Spleen (tissue), 13 donors: ENCODE measurements at places on chromosomes 12 and 14. TPM values are rescaled to one million over a fixed set of nuclear protein-coding genes. Genes with fewer than 3 reads are reported as not detected.

- peak; percentile 67 for DNase-seq
These were observed 222.5 kb upstream of the RTL1 start for GRCh38 chr14:101125719-101126651.

- DNase-seq, result peak; percentile 88
These were observed 344 bp downstream of the LPAR5 start for GRCh38 chr12:6635375-6635855.

- no peak for DNase-seq
These were observed 42.0 kb downstream of the AREL1 start for GRCh38 chr14:74670726-74671411.

DNA sequence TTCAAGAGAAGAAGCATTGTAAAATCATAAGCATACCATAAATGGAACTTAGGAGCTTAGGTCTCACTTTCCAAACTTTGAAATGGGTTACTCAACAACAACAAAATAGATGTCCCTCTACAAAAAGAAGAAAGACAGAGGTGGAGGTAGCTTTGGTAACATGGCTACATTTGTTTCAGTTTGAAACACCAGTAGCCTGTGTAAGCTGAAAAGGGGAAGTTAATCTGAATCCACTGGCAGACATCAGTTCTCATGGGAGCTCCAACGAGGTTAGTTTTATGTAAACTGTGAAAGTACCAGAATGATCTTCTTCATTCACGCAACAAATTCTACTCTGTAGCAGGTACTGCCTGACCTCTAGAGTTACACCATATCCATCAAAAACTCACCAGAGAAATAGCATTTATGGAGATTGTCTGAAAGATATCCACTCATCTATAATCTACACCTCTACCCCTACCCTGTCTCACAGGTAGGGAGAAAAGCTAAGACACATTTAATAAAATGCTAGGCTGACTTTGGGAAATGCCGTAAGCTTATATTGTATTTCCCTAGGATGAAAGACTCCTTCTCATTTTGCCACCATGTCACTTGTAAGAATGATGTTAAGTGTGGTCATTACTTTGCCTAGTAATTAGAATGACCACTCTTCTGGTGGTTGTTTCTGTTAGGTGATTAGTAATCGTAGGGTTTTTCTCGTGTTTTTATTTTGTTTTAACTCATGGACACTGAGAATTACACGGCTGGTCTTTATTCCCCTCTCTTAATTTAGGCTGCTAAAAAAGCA is 224.1 kb downstream of the ASCL1 start:
- DNase-seq, result no peak

GRCh38 chr12:117874842-117875434 is 93.9 kb downstream of the KSR2 start:
- peak; percentile 80 for DNase-seq

RDH12 gene
- 0.08 TPM for polyA plus RNA-seq
